ENCODE measurements at places on chromosomes 1 and 21.

GRCh38 chr1:51978099-51978498 lies 12.4 kb downstream of the RAB3B start:
- DNase-seq = no peak

DNA sequence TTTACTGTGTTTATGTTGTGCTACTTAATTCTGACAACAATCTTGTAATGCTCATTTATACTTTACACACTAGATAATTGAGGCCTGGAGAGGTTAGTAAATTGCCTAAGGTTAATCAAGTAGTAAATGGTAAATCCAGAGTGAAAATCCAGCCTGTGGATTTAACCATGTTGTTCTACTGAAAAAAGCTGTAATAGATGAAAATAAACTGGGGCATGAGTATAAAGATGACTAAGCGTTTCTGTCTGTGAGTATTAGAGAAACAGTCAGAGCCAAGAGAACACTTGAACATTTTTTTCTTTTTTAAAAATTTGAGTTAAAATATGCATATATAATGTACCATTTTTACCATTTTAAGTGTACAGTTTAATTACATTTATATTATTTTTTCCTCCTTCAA lies 47.9 kb upstream of the LEPR start:
- no peak for DNase-seq

DNA sequence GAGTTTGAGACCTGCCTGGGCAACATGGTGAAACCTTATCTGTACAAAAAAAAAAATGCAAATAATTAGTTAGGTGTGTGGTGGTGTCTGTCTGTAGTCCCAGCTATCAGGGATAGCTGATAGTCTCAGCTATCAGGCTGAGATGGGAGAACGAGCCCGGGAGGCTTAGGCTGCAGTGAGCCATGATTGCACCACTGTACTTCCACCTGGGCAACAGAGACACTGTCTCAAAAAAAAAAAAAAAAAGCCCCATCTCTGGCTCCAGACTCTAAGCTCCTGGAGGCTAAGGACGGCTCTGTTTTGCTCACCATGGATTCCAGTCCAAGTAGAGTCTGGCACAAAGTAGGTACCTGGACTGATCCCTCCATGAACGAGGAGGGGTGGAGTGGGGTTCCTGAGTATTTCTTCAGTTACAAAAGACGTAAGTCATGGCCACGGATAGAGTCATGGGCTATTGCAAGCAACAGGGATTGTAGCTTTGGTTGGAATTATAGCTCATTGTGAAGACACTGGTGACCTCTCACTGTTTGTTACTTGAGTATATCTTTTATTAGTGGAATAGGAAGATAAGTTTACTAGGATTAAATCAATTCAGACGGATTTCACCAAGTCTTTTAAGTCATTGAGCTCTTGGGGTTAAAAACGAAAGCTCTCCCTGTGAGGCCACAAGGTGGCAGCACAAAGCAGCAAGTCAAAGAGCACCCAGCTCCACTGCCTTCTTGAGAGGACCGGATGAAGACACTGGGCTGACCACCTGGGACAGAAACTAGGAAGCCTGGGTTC lies 35.6 kb upstream of the TMEM61 start:
- DNase-seq = peak; percentile 69

GRCh38 chr1:117959364-117959763 lies 29.8 kb downstream of the WDR3 start:
- no peak for DNase-seq

DNA sequence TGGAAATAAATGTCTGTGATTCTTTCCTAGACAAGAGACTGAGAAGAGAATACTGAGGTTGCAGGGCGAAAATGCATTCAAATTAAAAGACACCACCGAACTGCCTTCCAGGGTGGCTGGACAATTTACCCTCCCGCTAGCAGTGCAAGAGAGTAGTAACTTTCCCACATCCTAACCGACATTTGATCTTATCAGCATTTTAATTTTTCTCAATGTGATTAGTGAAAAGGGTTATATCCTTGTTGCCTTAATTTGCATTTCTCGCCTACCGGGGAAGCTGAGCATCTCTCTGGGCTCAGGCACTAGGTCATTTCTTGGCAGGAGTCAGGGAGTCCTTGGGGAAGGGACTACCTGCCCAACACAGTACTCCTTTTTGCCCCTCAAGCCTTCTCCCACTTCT lies 2.8 kb downstream of the TNFRSF8 start:
- no peak for DNase-seq

- no peak for DNase-seq
Measured at GRCh38 chr1:197210426-197210825, 57.6 kb upstream of the CRB1 start.

GRCh38 chr1:246355411-246356230 lies 151.5 kb downstream of the SMYD3 start:
- no peak for DNase-seq

All from NCI-H1417 (cell line).